ENCODE measurements at places on chromosomes 12 and 14.

DNA sequence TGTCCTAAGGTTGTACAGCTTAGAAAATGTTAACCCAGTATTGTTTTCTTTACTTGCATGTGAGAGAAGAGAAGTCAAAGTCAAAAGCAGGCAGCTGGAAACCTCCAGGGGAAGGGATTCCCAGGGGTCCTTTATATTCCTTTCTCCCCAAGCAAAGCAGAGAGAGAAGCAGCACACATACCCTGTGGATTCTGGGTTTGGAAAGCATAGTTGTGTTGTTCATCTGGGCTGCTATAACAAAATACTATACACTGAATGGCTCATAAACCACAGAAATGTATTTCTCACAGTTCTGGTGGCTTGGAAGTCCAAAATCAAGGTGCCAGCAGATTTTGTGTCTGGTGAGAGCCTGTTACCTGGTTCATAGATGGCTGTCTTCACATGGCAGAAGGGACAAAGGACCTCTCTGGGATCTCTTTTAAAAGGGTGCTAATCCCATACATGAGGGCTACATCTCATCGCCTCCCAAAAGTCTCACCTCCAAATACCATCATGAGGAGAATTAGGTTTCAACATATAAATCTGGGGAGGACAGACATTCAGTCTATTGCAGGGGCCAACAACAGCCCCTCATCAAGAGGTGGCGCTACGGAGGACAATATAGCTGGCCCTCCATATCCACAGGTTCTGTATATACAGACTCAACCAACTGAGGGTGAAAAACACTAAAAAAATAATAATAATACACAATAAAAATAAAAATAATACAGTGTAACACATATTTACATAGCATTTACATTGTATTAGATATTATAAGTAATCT is 19.3 kb upstream of the PCNX1 start:
- DNase-seq = no peak

DNA sequence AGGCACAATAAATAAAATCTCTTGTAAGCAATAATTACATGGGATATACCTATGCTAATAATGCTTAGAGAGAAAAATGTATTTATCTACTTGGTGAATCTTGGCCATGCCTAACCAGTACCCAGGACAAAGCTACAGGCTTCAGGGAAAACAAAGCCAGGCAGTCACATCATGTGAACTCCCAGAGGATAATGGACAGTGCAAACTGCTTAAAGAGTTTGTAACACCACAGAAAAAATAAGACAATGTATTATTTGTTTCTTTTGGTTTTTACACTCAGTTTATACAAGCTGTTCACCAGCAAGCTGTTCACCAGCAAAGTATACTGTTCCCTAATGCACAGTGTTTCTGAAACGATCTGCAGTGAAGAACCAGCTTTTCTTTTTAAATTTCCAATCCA is 38.0 kb downstream of the DICER1 start:
- no peak for DNase-seq

DNA sequence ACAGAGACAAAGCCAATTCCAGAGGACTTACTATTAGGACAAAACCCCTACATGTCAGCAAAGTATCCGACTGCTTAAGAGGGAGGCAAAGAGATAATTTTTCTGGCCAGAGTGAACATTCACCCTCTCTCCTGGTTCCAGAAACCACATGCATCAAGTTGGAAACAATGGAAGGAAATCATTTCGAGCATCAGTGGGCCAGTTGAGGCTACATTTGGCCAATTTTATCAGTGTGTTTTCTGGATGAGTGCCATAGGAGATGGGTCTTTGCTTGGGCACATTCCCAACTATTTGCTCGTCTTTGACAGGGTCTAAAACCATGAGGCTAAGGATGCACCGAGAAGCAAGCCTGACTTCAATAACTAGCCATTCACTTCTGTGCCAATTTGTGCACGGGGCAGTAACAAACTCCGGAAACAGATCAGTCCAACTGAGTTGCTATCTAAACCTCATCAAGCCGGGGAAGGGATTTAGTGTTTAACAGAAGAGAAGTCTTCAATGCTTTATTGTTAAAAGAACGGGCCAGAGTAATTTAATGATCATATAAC is 17.4 kb downstream of the EGLN3 start:
- DNase-seq = no peak

DNA sequence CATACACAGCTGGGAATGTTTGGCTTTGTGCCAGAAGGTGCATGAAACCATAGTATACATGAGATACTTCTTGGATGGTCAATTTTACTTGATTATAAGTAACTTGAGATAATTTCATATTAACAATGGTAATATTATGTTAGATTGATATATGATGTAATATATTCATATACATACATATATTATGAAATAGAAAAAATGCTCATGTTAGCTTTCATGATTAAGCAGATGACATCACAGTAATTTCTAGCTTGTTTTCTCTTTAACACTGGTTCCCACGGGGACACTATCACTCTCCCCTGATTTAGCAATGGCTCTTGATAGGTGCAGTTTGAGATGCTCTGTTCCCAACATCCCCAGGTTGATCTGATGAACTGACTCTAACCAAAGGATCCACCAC is 35.4 kb upstream of the NTF3 start:
- no peak for DNase-seq

DNA sequence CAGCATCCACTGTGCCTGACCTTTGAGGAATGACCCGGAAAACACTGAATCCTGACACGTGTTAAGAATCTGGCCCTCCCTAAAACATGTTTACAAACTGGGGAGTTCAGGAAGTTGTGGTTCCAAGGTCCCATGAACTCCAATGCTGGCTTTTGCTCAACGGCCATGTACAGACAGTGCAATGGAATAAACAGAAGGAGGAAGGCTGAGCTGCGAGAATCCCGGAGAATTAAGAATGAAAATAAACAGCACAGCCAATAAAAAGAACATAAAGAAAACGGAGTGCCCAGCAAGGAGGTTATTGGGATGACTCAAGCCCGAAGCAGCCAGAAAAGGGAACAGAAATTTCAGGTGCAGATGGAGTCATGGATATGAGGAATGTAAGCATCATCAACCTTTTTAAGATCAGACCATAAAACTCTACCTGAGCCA is 32.3 kb downstream of the BCL11B start:
- no peak for DNase-seq

GRCh38 chr14:97524589-97525319 is 727.6 kb downstream of the VRK1 start:
- no peak for DNase-seq

GRCh38 chr12:26648066-26648465 is 184.9 kb downstream of the ITPR2 start:
- no peak for DNase-seq

DNA sequence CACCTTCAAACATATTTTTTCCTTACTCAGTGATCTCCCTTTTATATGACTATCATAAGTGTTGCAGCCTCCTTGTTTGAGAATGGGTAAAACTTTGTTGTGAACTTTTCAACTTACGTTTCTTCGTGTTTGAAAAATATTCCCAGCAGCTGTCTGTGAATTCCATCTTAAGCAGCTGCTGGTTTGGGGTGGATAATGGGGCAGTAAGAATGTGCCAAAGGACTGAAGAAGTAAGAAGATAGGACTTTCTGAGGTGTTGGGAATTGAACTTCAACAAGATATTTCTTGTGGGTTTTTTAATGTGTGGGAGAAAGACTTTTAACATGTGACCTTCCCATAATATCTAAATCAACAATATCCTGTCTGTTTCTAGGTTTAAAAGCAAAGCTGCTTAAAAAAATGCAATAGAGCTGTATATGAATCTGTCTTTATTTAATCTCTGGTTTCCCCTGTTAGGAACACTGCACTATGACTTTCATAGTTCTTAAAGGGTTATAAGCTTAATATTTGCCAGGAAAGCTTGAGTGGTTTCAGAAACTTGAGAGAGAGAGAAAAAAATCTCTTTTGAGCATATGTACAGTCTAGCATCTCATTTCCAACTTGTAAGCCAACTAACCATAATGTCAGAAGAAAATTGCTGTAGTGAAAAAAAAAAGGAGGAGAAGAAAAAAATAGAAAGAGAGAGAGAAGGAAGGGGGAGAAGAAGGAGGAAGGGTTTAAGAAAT is 1659.2 kb upstream of the FLRT2 start:
- DNase-seq = no peak

DNA sequence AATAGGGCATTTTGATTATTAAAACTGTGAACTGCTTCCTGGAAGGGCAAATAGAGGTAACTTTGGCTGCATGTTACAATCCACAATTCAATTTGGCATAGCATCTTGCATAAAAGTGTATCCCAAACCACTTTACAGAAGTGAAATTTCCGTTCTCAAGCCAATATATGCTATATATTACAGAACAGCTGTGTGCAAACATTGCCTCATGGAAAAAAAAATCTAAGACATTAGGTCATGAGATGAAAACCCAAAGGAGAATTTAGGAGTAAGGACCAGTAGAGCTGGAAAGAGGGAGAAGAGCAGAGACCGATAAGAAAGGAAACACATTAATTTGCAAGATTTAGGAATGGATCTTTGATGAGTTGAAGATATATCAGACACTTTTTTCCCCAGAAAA is 239.2 kb downstream of the PAX9 start:
- no peak for DNase-seq

GRCh38 chr12:42442311-42442759 is 116.4 kb downstream of the PPHLN1 start:
- DNase-seq = no peak

DNA sequence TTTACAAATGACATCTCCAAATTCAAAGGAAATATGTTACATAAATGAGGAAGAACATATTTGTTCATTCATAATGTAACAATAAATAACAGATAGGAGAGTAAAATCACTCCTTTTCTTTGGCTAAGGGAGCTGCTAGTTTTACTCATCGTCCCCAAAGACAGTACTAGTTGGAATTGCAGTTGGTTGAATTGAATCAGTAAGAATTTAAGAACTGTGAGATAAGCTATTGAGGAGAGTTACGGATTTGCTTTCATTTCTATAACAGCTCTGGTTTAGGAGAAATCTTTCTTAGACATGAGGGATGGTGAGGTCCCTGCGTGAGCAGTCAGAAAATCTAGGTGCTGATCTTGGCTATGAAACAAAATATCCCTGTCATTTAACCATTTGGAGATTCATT is 402.8 kb downstream of the AEBP2 start:
- no peak for DNase-seq

DNA sequence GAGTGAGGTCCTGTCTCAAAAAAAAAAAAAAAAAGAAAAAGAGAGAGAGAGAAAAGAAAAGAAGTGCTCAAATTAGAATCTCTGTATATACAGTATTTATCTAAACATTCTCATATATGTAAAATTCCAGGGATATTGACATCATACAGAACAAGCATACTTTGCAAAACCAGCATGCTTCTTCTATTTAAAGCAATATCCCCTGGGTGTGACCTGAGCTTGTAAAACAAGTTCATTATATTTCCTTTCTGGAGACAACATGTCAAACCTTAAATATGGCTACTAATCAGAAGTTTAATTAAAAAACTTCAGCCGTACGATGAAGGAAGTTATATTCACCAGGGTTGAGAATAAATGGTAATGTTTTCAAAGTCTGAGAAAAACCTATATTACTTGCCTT is 175.8 kb upstream of the HMGA2 start:
- no peak for DNase-seq

DNA sequence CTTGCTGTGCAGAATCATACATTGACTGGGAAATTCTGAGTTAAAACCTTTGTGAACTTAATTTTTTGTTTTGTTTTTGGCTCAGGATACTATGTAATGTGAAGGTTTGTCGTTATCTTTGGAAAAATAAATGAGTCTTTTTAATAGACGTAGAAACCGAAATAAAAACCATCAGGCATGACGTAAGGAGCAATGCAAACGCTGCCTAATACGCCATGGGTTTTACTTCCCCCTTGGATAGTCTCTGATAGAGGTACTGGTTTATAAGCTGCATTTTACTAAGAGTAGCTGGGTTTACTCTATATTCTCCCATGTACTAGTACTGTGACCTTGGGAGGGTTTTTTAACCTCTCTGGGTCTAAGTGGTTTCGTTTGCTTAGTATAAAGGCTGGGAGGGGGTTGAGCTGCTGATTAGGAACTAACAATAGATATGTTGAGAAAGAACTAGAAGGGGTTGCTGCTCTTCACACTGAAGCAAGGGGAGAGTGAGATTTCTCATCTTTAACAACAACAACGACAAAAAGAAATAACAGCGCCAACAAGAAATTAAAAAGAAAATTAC is 66.8 kb upstream of the SLCO1C1 start:
- no peak for DNase-seq

- no peak for DNase-seq
Observed at GRCh38 chr14:98799891-98800290, 472.1 kb downstream of the BCL11B start.

Measured in skin of body (tissue), 3 donors.